ENCODE measurements at places on chromosomes 5 and 9.
A peak's percentile ranks its signal among the peaks of the same experiment; 100 is the strongest.

DNA sequence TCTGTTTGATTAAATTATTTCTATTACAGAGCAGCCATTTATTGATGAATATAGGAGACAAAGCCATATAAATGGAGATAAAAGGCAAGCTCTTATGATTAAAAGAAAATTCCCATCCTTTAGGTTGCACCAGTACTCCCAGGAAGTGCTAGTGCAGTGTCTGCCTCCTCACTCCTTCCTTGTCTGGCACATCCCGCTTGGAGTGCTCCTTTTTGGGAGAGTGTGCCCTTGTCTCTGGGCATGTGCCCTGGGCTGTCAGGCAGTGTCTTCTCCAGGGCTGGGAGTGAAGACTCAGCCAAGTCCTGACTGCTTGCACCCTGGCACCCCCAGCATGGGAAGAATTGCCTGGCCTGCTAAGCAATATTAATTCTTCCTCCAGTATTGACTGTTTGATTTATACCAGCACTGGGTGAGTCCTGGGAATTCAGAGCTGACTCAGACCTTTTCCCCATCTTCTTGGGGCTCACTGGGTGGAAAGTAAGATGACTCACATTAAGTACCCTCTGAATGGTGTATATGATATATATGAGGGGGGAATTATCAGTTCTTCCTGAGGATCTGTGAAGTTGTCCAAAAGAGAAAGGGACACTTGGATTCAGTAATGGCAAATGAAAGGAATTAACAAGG is 62.1 kb downstream of the ZSWIM6 start:
- no peak for DNase-seq

GRCh38 chr9:69571032-69571431 is 101.1 kb downstream of the APBA1 start:
- no peak for DNase-seq

DNA sequence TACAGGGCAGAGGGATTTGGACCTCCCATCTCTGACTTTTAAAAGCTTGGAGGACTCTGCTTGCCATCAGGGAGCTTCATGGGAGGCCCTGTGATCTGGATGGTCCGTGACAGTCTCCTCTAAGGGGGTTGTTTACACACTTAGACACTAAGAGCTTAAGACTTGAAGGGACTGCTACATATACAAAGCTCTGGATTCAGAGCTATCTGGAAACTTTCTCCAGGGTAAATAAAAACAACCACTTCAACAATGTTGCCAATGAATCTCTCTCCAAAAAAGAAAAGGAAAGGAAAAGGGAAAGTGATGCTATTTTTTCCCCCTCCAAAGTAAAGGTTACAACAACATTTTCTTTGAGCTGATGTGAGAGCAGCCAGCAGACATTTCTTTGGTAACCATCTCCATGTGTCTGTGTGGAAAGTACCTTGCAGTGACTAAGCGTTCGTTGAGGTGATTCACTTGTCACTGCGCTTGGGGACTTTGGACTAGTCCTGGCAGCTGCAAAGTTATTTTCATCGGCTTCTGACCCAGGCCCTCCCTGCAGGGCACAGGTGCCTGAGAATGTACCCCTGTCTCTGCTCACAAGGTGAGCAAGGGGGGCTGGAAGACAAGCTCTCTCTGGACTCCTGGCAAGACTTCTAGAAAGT is 262.1 kb upstream of the KLF4 start:
- DNase-seq = peak; percentile 87

DNA sequence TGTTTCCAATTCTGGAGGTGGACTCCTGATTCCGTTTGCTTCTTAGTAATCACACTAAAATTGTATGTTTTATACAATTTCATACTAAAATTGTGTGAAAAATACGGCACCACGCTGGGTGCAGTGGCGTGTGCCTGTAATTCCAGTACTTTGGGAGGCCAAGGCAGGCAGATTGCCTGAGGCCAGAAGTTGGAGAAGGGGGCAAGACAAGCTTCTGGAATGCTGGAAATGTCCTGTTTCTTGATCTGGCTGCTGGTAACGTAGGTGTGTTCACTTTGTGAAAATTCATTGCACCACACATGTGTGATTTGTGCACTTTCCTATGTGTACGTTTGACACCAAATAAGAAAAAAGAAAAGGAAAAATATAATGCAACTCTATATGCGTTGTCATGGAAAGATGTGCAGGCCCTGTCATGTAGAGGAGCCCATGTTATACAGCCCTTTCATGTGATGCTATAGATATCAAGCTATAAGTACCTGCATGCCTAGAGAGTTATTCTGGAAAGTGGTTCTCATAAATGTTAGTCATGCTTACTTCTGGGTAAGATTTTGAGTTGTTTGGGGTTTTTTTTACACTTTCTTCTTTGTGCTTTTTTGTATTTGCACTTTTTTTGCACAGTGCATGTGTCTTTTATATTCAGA is 119.9 kb downstream of the TMEM174 start:
- DNase-seq = no peak

DNA sequence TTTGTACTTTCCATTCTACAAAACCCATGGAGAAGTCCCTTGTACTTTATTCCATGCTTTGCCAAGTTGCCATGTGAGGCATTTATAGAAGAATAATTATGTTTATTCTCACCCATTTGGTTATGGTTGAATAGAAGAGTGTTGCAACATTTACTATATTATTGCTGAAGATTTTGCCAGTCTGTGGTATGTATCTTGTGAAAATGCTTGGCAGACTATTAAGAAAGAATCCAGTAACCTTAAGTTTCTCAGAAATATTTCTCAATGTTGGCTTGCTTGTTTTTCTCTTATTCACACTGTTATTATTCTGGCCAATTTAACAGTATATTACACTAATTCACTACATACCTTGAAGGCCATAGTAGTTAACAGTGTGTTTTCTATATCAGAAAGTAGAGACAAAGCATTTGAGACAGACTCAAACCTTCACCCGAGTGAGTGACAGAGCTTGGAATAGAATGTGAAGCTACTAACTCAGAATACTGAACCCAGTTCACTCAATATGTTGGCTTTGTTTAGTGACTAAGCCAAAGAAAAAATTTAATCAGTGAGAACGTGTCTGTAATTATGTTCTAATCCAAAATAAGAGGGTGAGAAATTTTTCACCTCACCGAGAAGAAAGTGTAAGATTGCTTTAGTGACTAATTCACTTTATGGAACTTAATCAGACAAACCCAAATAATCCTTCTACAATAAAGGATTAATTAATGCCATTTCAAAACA is 184.4 kb downstream of the CWC27 start:
- DNase-seq = no peak
